ENCODE measurements at places on chromosomes 3 and 15.

DNA sequence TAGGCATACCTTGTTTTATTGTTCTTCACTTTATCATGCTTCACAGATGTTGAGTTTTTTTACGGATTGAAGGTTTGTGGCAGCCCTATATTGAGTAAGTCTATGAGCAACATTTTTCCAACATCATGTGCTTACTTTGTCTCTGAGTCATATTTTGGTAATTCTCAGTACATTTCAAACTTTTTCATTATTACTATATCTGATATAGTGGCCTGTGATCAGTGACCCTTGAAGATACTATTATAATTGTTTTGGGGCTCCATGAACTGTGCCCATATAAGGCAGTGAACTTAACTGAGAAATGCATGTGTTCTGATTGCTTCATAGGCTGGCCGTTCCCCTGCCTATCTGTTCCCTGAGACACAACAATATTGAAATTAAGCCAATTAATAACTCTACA lies 42.8 kb upstream of the NSMCE3 start:
- no peak for DNase-seq

DNA sequence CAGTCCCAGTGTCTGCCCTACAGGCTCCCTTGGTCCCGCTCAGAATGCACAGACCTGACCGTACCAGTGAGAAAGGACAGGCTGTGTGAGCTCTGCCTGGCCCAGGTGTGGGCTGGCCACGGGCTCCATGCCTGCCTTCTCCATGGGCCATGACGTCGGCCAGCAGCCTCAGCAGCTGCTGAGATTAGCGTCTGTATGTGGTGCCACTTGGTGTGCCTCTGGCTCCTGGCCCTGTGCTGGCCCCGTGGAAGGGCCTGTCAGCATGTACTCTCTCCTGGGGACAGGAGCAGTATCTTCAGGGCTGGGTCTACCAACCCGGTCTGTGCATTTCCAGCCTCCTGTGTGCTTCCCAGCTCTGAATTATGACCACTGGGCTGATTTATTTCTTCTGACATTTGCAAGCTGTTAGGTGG lies 25.7 kb downstream of the KLF13 start:
- DNase-seq, result no peak

DNA sequence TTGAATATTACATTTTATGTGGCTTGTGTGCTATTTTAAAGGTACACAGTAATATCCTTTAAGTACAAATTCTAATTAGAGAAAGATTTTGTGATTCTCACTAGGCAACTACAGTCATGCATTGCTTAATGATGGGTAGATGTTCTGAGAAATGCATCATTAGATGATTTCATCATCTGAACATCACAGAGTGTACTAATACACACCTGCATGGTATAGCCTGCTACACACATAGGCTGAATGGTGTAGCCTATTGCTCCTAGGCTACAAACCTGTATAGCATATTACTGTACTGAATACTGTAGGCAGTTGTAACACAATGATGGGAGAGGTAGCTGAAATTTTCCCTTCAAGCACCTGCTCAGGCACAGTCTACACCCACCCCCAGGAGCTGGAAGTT lies 217.4 kb upstream of the EOMES start:
- DNase-seq, result no peak

GRCh38 chr3:122957707-122958689 lies 69.6 kb downstream of the SEMA5B start:
- no peak for DNase-seq

DNA sequence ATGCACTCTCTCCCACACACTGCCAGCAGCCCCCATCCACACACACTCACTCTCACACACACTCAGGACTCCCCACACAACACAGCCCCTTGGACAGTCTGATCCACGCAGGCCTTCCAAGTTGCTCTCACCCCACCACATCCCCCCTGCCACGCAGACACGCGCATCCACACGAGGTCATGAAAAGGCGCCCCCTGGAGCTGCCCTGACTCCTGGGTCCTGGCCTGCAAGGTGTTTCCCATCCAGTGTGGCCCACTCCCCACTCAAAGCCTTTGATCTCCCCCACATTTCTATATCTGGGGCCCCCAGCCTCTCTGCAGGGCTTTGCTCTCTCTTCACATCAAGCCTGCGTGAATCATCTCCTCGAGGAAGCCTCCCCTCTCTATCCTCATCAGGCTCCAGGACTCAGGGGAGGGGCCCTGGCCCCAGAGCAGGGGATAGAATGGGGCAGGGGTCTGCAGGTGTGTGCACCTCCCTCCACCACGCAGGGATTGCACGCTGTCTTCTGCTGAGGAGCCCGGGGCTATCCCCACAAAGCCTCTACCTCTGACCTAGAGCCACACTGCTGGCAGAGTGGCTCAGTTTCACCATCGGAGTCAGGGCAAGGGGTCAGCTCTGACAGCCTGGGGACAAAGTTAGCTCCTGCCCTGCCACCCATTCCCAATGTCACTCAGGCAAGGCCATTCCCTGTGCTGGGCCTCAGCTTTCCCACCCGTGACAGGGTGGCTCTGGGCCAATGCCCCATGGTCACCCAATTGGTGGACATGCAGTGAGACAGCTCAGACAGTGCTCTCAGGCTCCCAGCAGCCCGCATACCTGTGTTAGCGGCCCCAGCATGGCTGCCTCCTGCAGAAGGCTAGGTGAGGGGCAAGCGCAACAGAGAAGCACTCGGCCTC lies 6.4 kb downstream of the MYL3 start:
- DNase-seq, result no peak

GRCh38 chr3:148074946-148075345 lies 622.8 kb upstream of the AGTR1 start:
- DNase-seq, result no peak

GRCh38 chr15:62497356-62497755 lies 332.3 kb upstream of the C2CD4B start:
- no peak for DNase-seq

Measured in HS-27A (cell line).